Effector memory CD4-positive, alpha-beta T cell (primary cell): ENCODE measurements at places on chromosomes 3 and 15.

DNA sequence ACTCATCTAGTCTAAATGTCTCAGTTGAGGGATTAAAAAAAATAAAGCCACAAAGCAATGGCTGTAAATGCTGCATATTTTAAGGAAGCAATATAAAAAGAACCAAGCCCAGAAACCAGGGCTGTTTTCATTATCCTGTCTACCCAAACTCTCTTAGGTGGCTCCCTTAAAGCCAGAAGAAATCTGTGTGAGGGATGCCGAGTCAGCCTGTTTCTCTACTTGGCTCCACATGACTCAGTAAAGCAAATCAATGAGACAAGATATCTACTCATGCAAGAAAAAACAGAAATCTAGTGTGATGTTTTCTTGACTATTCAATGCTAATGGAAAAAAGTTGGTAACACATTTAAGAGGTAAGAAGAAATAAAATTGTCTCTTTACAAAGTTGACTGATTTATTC lies 296.2 kb downstream of the ZBTB20 start:
- no peak overlapping the region for H3K4me3 ChIP-seq
- H3K27ac ChIP-seq = no peak overlapping the region
- DNase-seq = no peak
- H3K4me1 ChIP-seq = no peaks in the 10 kb centered on the region
- no peaks in the 10 kb centered on the region for H3K36me3 ChIP-seq
- no peaks in the 10 kb centered on the region for H3K27me3 ChIP-seq

DNA sequence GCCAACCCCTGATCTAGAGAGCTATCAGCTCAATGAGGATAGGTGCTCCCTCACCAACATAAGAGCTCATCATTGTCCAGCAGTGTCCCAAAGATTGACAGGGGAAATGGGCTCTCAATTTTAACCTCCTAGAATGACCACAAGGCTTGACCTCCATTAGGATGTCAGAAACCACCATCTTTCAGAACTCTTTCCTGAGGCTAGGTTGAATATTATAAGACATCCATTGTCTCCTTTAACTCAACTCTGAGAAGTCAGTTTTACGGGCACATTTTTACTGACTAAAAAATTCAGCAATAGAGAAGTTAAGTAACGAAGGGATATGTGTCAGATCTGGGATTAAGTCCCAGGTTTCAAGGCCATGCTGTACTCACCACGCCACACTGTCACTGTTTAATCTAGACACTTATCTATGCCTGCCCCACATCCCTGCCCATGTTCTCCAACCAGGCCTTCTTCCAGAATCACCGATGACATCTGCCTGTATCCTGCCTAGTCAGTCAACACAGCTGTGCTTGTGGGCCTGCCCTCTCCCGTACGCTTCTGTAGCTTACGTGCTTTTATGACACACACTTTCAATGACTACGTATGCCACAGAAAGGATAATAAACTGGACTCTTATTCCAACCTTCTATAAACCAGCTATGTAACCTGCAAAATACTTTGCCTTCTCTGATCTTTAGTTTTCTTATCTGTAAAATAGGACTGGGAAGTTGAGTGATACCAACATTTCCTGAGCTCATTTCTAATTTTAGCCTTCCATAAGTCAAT lies 17.1 kb upstream of the MUC13 start:
- no peaks in the 10 kb centered on the region for H3K4me1 ChIP-seq
- no peak overlapping the region for H3K27ac ChIP-seq
- no peak for DNase-seq
- H3K4me3 ChIP-seq = no peak overlapping the region
- no peaks in the 10 kb centered on the region for H3K27me3 ChIP-seq

DNA sequence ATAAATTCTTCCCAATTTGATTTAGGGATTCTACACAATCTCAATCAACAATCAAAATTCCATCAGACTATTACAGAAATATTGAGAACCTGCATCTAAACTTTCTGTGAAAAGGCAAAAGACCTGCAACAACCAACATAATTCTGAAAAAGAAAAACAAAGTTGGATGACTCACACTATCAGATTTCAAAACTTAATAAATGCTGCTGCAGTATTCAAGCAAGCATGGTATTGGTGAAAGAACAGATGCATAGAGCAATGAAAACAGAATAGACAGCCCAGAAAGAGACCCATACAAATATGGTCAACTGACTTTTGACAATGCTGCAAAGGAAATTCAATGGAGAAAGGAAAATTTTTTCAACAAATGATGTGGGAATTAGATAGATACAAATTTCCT lies 477.1 kb upstream of the NR2F2 start:
- no peaks in the 10 kb centered on the region for H3K36me3 ChIP-seq
- no peak overlapping the region for H3K4me3 ChIP-seq
- no peak overlapping the region for H3K27ac ChIP-seq

GRCh38 chr3:45861043-45861719 lies 19.3 kb upstream of the LZTFL1 start:
- no peaks in the 10 kb centered on the region for H3K4me1 ChIP-seq
- no peak overlapping the region for H3K4me3 ChIP-seq
- no peaks in the 10 kb centered on the region for H3K36me3 ChIP-seq
- no peak for DNase-seq
- no peak overlapping the region for H3K27ac ChIP-seq

DNA sequence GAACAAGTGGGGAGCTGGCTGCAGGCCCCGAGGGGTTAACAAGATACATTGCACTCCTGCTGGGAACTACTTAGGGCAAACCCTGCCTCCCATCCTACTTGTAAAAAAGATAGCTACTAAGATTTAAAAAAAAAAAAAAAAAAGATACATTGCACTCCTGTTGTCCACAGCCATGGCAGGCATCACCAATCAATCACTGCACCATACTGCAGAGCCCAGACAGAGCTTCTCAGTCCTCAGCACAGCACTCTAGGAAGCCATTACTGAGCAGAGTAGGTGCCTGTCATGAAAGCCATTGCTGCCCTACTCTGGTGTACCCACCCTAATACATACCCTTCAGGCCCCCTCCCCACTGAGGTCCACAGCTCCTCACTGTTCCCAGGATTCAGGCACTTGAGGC lies 64.8 kb downstream of the RASGRF1 start:
- H3K27me3 ChIP-seq = no peaks in the 10 kb centered on the region
- no peaks in the 10 kb centered on the region for H3K36me3 ChIP-seq
- no peak for DNase-seq
- no peaks in the 10 kb centered on the region for H3K4me1 ChIP-seq

DNA sequence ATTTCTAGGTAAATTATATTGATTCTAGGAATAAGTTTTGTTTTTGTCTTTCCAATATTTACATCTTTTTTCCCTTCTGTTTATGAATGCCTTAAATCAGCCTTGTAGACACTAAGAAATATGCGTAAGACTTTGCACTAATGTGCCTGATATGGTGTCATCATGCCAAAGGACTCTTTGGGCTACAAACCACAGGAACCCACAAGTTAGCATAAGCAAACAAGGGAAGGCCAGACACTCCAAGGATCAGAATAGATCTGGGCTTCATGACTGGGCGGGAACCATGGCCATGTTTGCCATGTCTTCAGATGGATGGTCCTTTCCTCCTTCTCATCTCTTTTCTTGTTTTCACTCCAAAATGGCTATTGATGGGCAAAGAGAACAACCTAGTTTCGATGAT lies 242.2 kb upstream of the CHRNA7 start:
- H3K27ac ChIP-seq = no peak overlapping the region
- H3K27me3 ChIP-seq = no peaks in the 10 kb centered on the region
- DNase-seq = no peak
- H3K4me1 ChIP-seq = no peaks in the 10 kb centered on the region
- no peak overlapping the region for H3K4me3 ChIP-seq
- H3K36me3 ChIP-seq = no peaks in the 10 kb centered on the region

DNA sequence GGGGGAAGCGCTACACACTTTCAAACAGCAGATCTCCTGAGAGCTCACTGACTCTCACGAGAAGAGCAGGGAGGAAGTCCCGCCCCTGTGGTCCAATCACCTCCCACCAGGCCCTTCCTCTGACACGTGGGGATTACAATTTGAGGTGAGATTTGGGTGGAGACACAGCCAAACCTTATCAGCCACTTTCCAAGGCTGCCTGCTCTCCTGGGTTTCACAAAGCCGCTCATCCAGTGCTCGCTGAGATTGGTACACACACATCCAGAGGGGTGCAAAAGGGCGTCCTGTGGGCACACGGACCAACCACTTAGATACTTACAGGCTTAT lies 23.1 kb downstream of the XXYLT1 start:
- H3K27me3 ChIP-seq = no peaks in the 10 kb centered on the region
- peaks cover 3% of the 10 kb centered on the region for H3K36me3 ChIP-seq
- H3K27ac ChIP-seq = no peak overlapping the region
- no peak for DNase-seq
- H3K4me1 ChIP-seq = peaks cover 6% of the 10 kb centered on the region

- no peak overlapping the region for H3K4me3 ChIP-seq
- H3K27me3 ChIP-seq = no peaks in the 10 kb centered on the region
- no peak for DNase-seq
Measured at GRCh38 chr3:346186-346585, 149.6 kb downstream of the CHL1 start.

DNA sequence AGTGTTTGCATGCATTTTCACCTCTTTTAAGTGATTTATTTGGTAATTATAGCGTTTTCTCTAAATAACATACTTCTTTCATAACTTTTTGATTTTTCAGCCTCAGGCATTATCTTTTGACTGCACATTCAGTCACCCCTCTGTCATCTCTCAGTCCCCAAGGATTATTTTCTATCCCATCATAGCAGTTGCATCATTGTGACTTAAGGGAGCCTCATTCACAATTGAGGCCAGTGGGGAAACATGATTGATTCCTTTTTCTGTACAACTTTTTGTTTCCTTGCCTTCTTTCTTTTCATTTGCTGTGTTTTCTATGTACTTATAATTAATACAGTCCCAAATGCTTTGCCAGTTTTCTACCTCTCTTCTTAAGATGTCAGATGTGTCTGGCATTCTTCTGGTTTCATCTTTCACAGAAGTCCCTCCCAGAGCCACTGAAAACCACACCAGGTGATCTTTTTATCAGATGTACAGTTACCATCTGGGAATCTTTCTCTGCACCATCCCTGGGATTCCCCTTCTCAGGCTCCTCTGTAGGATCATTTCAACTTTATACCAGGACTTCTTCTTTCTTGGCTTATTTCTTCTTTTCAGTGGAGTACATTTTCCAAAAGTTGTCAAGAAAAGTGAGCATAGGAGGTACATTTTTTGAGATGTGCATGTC lies 151.4 kb downstream of the RAP2B start:
- no peaks in the 10 kb centered on the region for H3K27me3 ChIP-seq
- DNase-seq = no peak
- no peaks in the 10 kb centered on the region for H3K36me3 ChIP-seq
- no peak overlapping the region for H3K27ac ChIP-seq
- H3K4me3 ChIP-seq = no peak overlapping the region

DNA sequence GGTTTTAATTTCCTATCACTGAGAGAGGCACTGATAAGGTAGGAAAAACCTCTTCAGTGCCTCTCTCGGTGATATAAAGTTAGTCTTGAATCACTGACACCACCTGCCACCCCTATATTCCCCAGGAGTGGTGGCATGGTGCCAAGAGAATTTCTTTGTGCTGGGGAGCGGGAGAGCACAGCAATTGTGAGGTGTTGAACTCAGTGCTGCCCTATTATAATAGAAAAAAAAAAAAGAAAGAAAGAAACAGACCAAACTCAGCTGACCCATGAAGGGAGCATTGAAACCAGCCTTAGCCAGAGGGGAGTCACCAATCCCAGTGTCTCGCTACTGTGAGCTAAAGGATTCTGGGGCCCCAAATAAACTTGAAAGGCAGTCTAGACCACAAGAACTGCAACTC lies 201.4 kb upstream of the STT3B start:
- no peaks in the 10 kb centered on the region for H3K36me3 ChIP-seq
- no peak overlapping the region for H3K27ac ChIP-seq
- no peak for DNase-seq
- H3K4me3 ChIP-seq = no peak overlapping the region
- no peaks in the 10 kb centered on the region for H3K27me3 ChIP-seq

DNA sequence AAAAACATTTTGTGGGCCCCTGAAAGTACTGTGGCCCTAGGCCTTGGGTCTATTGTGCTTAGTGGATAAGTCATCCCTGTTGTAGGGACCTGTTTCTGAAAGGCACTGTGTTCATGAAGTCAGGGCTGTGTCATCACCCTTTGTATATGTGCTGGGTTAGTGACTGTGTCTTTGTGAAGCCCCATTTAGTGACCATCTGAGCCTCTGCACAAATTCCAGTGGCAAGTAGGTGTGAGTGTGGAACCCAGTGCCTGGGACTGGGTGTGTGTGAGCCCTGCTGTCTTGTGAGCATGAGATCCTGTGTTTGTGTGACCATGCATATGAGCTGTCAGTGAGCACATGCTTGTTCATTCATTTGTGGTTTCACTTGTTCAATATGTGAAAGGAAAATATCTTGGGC lies 1.2 kb upstream of the HYAL1 start:
- H3K4me1 ChIP-seq = peaks cover 10% of the 10 kb centered on the region
- H3K36me3 ChIP-seq = no peaks in the 10 kb centered on the region

DNA sequence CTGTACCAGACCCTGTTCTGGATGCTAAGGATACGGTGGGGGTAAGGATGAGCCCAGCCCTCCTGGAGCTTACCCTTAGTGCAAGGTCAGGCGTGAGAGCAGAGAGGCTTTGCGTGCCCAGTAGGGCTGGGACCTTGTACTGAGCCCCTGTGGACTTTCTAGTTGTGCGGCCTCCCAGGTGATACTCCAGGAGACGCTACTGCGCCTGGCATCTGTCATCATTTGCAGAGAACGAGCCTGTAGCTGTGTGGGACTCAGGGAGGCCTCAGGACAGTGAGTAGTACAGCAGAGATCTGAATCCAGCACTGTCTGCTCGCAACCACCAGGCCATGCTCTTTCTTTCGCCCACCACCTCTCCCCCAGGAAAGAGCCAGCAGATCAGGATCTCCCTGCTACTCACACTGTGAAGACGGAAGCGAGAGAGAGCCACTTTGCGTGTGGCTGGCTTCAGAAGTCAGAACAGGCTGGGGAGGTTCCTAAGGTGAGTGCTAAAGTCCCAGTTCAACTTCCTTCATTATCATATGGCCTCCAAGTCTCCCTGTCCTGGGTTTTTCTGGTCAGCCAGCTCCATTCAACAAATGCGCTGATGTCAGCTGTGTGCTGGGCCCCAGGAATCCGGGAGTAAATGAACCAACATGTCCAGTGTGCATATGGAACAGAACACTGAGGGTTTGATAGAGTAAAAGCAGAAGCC lies 38.2 kb upstream of the ITGA11 start:
- no peaks in the 10 kb centered on the region for H3K27me3 ChIP-seq
- no peaks in the 10 kb centered on the region for H3K4me1 ChIP-seq
- no peak for DNase-seq
- no peak overlapping the region for H3K4me3 ChIP-seq
- H3K27ac ChIP-seq = no peak overlapping the region
- no peaks in the 10 kb centered on the region for H3K36me3 ChIP-seq

DNA sequence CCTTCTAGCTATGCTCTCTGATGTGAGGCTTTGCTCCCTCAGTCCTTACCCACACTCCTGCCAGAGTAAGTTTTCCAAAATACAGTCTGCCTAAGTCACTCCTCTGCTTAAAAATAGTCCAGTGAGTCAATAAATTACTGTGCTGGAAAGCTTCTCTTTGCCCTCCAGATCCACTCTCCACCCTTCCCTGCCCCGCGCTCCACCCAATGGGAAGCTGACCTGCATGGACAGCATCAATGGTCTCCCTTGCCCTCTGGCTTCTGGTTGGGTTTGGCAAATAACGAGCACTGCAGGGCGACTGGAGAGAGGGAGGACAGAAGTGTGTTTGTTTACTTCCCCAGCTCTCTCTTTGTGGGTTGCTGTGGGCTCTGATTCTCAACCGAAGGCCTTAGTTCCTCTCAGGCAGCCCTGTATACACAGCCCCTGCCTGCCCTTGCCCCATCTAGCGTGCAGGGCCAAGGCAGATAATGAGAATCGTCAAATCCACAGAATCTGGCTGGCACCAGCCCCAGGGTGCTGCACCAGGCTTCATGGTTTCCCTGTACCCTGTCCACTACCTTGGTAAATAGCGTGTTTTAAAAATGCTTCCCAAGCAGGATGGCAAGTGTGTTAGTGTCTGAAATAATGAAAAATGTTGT lies 110.4 kb downstream of the ADAMTSL3 start:
- H3K4me3 ChIP-seq = no peak overlapping the region
- H3K27me3 ChIP-seq = no peaks in the 10 kb centered on the region
- H3K36me3 ChIP-seq = no peaks in the 10 kb centered on the region
- no peak for DNase-seq
